AG10803 (cell line): ENCODE measurements at places on chromosomes 2 and 18.
A peak's percentile ranks its signal among the peaks of the same experiment; 100 is the strongest.

- DNase-seq, result peak; percentile 57
Measured at GRCh38 chr2:135875491-135876065, 665 bp downstream of the MCM6 start.

DNA sequence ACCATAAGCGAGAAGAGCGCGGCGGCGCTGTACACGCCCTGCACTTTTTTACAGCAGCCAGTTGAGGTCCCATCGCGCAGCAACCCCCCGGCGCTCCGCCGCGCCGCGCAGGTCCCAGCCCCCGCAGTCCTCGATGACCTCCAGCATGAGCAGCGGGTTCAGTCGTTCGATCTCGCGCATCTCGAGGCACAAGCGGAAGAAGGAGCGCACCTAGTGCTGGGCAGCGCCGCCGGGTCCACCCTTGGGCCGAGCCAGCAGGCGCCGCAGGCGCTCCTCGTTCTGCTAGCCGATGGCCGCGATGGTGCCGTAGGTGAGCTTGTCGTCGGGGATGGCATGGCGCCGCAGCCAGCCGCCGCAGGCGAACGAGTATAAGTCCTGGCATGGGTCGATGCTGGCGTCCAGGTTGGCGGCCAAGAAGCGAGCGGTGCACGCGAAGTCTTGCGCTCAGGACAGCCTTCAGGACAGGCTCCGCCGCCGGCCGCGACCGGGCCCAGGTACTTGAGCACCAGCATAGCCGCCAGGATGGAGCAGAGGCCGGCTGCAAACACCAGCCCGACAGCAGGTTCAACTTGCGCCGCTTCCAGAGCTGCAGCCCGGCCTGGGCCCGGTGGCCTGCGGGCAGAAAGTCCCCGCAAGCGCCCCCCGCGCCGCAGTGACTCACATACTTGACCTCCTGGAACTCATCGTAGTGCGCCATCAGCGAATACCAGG, 8.3 kb downstream of the ALPP start:
- no peak for DNase-seq

DNA sequence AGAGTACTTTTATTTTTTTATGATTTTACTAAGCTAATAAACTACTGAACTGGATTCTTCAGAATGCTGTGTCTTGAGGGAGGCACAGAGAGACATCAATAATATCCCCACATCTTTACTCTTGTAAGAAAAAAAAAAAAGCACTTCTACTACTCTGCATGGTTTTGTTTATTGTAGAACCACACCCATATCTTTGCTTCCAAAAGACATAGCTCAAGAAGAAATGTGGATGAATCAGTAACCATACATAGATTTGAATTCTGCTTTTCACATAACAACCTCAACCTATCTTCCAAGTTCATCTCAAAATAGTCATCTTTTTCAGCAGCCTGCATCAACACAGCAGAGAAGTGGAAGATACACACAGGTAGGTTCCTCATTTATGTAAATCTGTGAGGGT, 12.2 kb upstream of the COL5A2 start:
- peak; percentile 63 for DNase-seq

- DNase-seq, result peak; percentile 95
Measured at GRCh38 chr2:229408356-229408755, 137.3 kb upstream of the PID1 start.

- no peak for DNase-seq
Measured at GRCh38 chr18:42756214-42756613, 359.3 kb downstream of the RIT2 start.

DNA sequence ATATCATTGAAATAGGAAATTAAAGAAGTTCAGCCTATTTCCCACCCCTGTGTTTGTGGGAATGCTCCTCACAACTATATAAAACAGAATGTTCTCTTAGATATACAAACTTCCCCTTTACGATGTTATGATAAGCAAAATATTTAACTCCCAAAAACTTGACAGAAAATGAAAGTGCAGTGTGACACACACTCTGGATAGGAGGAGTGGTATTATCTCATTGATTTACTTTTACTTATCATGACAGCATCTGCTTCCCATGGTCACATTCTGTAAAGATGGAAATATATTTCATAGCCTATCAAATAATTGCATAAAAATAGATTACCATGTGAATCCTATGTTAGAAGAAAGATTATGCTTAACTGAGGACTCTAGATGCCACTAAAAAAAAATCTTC, 96.6 kb upstream of the STK17B start:
- DNase-seq, result no peak

- no peak for DNase-seq
Measured at GRCh38 chr2:6855860-6856547, 9.7 kb downstream of the CMPK2 start.

GRCh38 chr18:57833441-57834101, 30.5 kb upstream of the ATP8B1 start:
- DNase-seq, result peak; percentile 53

DNA sequence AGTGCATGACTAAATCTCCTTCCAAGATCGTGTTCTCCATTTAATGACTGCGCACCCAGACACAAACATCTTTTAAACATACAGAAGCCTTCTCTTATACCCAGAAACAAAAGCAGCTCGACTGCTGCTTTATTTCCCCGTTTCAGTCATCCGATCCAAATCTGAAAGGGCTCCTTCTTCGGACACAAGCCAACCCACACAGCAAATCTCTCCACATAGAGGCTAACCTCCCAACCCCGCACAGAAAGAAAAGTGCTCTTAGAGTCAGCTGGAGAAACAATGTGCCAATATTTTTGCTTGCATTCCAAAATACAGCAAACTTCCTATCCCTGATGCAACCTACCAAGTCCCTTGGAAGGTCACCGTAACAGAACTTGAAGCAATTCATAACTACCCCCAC, 29.1 kb downstream of the GAREM1 start:
- no peak for DNase-seq

- no peak for DNase-seq
Measured at GRCh38 chr2:28587526-28588291, 91.8 kb downstream of the PLB1 start.

GRCh38 chr18:12318334-12318697, 10.3 kb downstream of the TUBB6 start:
- no peak for DNase-seq

- DNase-seq, result peak; percentile 31
Measured at GRCh38 chr2:190477661-190478454, 56.7 kb downstream of the NEMP2 start.

- DNase-seq, result no peak
Measured at GRCh38 chr2:222504719-222505118, 80.4 kb downstream of the SGPP2 start.

DNA sequence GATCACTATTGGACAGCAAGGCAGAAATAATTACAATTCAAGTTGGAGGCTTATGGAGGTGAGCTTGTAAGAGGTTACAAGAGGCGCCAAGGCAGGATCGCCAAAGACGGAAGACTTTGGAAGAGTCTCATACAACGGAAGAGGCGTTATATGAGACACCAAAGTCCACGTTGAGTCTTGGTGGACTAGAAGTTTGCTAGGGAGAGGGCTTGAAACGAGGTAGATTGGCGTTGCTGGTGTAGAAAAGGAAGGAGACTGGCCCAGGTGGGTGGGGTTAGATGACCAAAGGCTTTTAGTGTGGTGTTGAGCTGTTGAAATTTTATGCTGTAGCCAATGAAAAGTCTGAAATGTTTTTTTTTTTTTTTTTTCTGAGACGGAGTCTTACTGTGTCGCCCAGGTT, 1.4 kb downstream of the MSH2 start:
- no peak for DNase-seq

- no peak for DNase-seq
Measured at GRCh38 chr2:20414806-20415205, 32.1 kb upstream of the RHOB start.

DNA sequence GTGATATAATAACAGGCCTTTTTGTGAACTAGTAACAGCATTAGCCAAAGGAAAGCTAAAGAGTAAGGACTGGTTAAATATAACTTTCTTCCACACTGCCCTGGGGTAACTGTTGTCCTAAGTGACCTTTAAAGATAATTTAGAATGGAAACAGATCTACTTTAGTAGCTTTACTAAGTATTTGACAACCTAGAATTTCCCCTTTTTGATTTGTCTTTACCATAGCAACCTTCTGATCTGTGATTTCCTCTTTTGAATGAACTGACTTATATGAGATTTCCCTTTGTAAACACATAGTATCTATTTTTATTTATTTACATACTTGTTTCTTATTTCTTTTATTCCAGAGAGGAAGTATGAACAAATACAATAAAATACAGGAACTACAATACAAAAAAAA, 10.5 kb upstream of the KLF7 start:
- no peak for DNase-seq

GRCh38 chr18:35247412-35248249, 6.8 kb downstream of the ZNF397 start:
- DNase-seq, result peak; percentile 10

GRCh38 chr2:20650877-20651730, at the start of gene HS1BP3:
HS1BP3 (minus strand) TSS chr2:20651098; CDS start chr2:20651063, 35 bp downstream.
- peak; percentile 71 for DNase-seq

DNA sequence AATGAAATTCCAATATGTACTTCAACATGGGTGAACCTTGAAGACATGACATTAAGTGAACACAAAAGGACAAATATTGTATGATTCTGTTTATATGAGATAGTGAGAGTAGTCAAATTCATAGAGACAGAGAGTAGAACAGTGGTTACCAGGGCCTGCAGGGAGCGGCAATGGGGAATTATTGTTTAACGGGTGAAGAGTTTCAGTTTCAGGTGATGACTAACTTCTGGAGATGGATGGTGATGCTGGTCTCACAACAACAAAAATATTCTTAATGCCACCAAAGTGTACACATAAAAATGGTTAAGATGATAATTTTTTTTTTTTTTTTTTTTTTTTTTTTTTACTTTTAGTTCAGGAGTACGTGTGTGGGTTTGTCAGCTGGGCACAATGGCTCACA, 109.4 kb upstream of the TMEM200C start:
- DNase-seq, result no peak

GRCh38 chr2:122077771-122078170, 322.3 kb downstream of the TSN start:
- DNase-seq, result no peak

- DNase-seq, result peak; percentile 12
Measured at GRCh38 chr2:157732596-157732995, 103.9 kb upstream of the ACVR1C start.

DNA sequence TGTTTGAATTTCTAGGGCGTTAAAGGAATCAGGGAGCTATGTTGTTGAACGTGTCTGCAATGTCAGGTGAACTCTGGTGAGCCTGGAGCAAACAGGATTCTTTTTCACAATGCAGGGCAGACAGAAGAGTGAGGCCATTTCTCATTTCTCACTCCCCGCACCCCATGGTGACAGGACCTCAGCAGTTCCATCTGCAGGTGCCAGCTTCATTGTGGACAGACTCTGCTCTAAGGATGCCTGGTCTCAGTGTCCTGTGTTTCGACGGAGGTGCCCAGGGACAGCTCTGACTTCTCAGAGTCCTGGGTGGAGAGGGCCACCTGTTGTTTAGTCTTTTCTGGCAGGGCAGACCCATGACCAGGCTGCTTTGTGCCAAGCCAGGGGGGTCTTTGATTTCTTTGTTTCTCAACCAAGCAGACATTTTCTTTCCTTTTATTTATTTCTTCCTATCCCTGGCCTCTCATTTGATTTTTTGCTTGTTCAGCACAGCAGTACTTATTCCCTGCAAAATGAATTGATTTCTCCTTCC, 201.5 kb downstream of the RNF144A start:
- DNase-seq, result no peak

GRCh38 chr2:104584393-104584792, 269.5 kb upstream of the POU3F3 start:
- DNase-seq, result no peak

DNA sequence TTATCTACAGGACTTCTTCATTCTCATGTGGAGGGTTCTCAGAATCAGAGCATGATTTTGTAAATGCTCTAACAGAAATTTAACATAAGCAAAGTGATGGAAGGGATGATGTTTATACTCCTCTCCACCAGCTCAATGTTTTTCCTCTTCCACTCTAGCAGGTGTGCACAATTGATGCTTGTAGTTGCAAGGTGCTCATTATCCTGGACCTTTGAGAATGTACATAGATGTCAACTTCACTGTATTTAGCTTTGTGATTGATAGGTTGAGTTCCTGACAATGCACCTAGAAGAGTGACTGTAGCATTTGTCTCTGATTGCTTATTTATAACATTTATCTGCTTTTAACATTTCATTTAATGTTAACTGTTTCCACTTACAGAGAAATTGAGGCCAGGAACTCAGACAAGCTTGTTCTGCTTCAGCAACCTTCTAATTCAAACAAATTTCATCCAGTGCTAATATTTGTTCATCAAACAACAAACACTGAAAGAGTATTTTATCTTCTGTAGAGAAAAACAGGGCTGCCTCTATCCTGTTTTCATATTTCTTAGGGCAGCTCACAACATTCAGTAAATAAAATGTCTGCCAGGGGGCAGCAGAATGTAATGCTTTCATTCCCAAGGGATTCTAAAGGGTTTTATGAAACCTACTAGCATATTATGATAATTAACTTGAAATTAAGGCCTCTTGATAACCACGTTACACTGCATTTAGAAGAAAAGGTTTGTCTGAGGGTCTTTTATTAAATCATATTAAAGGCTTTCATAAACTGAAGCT, 127.9 kb upstream of the NOL4 start:
- no peak for DNase-seq

- peak; percentile 43 for DNase-seq
Measured at GRCh38 chr18:7789856-7790552, 222.9 kb downstream of the PTPRM start.

- DNase-seq, result peak; percentile 8
Measured at GRCh38 chr2:217314021-217314460, 454.2 kb upstream of the TNP1 start.

GRCh38 chr2:68739595-68740399, 5.2 kb downstream of the ARHGAP25 start:
- DNase-seq, result no peak

- peak; percentile 70 for DNase-seq
Measured at GRCh38 chr2:150168595-150169236, 318.8 kb downstream of the RND3 start.

GRCh38 chr2:219107758-219108157, 47.0 kb upstream of the IHH start:
- DNase-seq, result no peak

GRCh38 chr2:203328760-203329540, 756 bp downstream of the ABI2 start:
- peak; percentile 10 for DNase-seq

- no peak for DNase-seq
Measured at GRCh38 chr2:234912437-234912836, 39.4 kb upstream of the SH3BP4 start.
